ENCODE measurements at places on chromosomes 3 and 15. TPM values are rescaled to one million over a fixed set of nuclear protein-coding genes. Genes with fewer than 3 reads are reported as not detected.
A peak's percentile ranks its signal among the peaks of the same experiment; 100 is the strongest.

The SERPINI2 gene
- total RNA-seq, result not detected

The P2RY1 gene
- total RNA-seq, result 7.6 TPM

The TMPRSS7 gene
- not detected for total RNA-seq

The GUCA1C gene
- not detected for total RNA-seq

The ADAMTS9 gene
- 1.8 TPM for total RNA-seq

The GPR62 gene
- total RNA-seq, result under 0.01 TPM

The MUC20 gene
- under 0.01 TPM for total RNA-seq

The CCDC14 gene
- total RNA-seq, result 54.7 TPM

The PLA1A gene
- 0.26 TPM for total RNA-seq

The NR1I2 gene
- under 0.01 TPM for total RNA-seq

The FBXW12 gene
- total RNA-seq, result not detected

The FAM174B gene
- total RNA-seq, result 1.0 TPM

The POU1F1 gene
- not detected for total RNA-seq

GRCh38 chr15:64285150-64285549 lies 70.8 kb downstream of the CSNK1G1 start:
- DNase-seq, result no peak

- DNase-seq, result no peak
These were observed 9.6 kb upstream of the FOXB1 start for GRCh38 chr15:59994526-59994887.

- peak; percentile 27 for DNase-seq
These were observed 50.4 kb downstream of the ADAM10 start for GRCh38 chr15:58698887-58699641.

- no peak for DNase-seq
These were observed 6.6 kb upstream of the MRPS25 start for GRCh38 chr3:15071699-15072098.

DNA sequence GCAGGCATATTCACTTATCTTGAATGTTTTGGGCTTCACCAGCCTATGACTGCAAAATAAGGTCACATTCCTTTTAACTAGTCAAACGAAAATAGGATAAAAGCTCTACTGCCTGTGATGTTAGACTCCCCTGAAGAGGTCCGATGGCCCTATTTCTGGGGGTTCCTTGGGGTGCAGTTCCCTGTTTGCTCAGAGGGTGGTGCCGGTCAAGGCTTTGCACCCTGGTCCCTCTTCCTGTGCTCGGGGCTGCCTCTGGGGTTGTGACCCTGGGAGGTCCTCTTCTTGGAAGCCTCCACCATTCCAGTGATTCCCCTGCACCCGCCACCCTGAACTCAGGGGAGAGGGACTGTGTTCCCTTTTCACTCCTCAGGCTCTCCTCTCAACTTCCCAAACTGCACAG lies 86.7 kb upstream of the ANKRD34C start:
- no peak for DNase-seq

- peak; percentile 37 for DNase-seq
These were observed 619 bp downstream of the EIF2AK4 start for GRCh38 chr15:39934397-39935071.

DNA sequence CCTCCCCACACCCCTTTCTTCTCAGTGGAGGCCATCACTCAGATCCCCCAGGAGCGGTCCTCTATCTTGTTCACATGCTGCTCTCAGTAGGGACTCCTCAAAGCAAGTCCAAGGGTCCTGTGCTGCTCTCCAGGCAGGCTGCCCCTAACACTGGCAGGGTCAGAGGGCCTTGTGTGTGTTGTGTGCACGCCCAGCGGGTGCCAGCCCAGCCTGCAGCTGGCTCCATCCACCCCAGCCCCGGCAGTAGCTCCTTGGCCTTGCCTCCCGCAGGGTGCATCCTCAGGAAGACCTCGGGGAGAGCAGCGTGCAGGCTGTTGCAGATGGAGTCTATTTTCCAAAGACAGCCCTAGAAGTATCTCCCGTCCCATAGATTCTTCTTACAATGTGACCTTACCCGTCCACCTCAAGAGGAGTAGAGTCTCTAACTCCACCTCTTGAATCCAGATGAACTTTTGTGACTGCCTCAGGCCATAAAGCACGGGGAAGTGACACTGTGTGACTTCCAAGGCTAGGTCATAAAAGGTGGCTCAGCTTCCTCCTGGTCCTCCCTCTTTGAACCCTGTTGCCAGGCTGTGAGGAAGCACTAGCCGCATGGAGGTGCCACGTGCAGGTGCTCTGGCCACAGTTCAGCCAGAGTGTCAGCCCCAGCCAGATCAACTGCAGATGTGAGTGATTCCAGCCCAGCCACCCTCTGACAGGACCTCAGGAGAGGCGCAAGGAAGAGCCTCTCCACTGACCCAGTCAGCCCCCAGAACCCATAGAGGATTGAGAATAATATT lies 531.6 kb downstream of the SHQ1 start:
- no peak for DNase-seq

DNA sequence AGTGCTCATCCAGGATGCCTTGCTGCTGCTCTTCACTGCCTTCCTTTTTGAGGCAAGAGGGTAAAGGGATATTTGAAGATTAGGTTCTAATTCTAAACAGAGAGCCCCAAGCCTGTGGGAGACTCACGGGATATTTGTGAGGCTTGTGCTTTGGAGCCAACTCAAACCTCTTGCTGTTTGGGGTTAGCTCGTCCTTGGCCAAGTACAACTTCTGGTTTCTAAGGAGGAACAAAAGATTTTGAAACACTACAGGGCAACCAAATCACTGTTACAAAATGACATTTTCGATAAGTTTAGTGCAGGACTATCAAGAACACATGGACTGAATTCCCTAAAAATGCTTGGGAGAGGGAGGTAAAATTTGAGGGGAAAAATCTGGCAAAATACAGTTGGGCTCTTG lies 190.2 kb downstream of the RORA start:
- DNase-seq, result no peak

- no peak for DNase-seq
These were observed 38.6 kb upstream of the SETD2 start for GRCh38 chr3:47202542-47202941.

DNA sequence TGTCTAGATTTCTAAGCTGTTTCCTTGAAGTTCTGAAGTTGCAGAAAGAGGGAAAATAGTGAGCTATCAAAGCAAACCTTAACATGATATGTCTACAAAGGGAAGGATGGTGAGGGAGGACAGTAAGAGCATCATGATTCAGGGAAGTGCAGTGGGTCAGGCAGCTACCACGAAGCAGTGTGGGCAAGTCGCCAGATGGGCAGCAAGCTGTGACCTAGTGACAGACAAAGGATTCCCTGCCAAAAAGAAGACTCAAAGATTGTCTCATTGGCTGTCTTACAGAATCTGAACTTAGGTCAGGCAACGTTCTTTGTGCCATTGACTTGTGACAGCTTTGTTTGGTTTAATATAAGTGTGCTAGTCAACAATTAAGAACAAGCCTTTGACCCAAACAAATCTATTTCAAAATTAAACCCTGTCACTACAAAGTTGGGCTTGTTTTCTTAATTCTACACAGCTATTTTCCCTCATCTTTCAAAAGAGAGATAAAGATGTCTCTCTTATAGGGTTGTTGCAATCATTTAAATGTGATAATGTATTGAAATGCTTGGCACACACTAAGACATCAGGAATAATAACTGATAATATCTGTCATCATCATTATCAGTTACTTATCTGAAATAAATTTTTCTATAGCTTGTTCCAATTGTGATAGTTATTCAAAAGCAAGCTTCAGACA lies 153.3 kb downstream of the ECT2 start:
- DNase-seq, result no peak

GRCh38 chr3:20700714-20701113 lies 514.7 kb upstream of the SGO1 start:
- DNase-seq, result no peak

DNA sequence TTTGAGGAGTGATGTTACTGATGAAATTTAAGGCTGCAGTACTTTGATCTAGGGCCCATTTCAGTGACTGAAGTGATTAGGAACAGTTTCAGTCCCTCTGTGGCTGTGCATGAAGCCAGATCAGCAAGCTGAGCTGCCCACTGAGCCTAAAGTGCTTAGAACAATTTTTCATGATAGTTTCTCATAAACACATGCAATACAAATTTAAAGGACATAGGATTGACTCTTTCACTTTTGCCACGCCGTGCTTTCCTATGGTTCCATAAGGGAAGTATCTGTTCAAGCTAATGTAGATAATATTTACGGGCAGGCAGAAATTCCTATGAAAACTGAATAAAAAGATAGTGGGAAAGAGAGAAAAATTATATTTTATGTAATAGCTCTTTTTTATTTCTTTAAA lies 10.6 kb downstream of the ANKUB1 start:
- DNase-seq, result no peak

DNA sequence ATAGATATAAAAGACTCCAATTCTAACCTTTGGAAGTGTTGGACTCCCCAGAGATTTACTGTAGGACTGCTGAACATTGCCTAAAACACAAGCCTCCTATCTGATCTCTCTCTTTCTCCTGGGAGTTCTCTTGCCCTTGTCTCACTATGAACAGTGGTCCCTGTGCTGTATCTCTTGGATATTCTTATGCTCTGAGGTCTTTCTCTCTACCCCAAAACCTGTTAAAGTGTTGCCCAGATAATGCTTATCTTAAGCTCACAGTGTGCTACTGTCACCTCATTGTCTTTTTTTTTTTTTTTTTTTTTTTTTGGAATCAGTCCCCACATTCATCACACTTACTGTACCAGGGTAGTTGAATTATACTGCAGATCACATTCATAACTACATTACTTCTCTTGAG lies 131.0 kb upstream of the CBLB start:
- DNase-seq, result no peak

- peak; percentile 58 for DNase-seq
These were observed at the start of gene CCR1 for GRCh38 chr3:46208167-46208704. Gene CCR1 (minus strand): TSS chr3:46208313. CDS start chr3:46204313, 4,000 bp downstream.

GRCh38 chr3:24475925-24476324 lies 18.7 kb downstream of the THRB start:
- DNase-seq, result no peak

DNA sequence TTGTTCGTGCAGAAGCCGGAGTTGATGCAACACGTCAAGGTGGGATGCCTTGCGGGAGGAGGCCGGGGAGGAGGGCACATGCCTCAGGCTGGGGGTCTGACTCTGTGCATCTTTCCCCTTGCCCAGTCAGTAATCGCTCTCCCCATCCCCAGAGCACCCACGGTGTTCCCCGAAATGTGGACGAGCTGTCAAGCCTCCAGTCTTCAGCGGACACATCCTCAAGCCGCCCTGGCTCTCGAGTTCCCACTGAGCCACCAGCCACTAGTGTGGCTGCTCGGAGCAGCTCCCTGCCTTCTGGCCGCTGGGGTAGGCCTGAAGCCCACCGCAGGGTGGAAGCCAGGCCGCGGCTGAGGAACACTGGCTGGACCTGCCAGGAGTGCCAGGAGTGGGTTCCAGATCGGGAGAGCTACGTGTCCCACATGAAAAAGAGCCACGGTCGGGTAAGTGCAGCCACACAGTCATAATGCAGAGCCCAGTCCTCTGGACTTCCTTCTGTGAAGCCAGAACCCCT lies 18.7 kb upstream of the ALPK3 start:
- no peak for DNase-seq

- DNase-seq, result no peak
These were observed 440.7 kb downstream of the MAGI1 start for GRCh38 chr3:65597952-65598413.

- DNase-seq, result no peak
These were observed 98.6 kb downstream of the MECOM start for GRCh38 chr3:169564883-169565282.

GRCh38 chr3:23320586-23321570 lies 117.8 kb downstream of the UBE2E2 start:
- DNase-seq, result no peak

- DNase-seq, result no peak
These were observed 123.8 kb downstream of the ARNT2 start for GRCh38 chr15:80527961-80528360.

- peak; percentile 53 for DNase-seq
These were observed 888 bp downstream of the PPP2R3A start for GRCh38 chr3:135966271-135966961.

DNA sequence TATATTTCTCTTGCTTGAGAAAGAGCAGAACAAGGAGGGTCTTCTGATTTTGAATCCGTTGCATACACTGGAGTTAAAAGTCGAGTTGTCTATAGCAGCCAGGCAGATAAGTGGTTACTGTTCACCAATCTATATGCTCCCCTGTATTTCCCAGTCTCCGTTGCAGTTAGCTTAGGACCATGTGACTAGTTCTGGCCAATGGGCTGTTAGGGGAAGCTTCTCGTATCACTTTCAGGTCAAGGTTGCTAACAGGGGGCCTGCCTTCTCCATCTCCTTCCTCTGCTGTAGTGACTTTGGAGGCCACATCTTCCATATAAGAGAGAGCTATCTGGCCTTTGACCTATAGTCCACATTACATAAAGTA lies 188.5 kb upstream of the KBTBD8 start:
- DNase-seq, result no peak

- DNase-seq, result no peak
These were observed 29.9 kb downstream of the POLQ start for GRCh38 chr3:121515862-121516261.

Measured in fibroblast of lung (primary cell).